ENCODE measurements at places on chromosomes 4 and X. TPM values are rescaled to one million over a fixed set of nuclear protein-coding genes. Genes with fewer than 3 reads are reported as not detected.

DNA sequence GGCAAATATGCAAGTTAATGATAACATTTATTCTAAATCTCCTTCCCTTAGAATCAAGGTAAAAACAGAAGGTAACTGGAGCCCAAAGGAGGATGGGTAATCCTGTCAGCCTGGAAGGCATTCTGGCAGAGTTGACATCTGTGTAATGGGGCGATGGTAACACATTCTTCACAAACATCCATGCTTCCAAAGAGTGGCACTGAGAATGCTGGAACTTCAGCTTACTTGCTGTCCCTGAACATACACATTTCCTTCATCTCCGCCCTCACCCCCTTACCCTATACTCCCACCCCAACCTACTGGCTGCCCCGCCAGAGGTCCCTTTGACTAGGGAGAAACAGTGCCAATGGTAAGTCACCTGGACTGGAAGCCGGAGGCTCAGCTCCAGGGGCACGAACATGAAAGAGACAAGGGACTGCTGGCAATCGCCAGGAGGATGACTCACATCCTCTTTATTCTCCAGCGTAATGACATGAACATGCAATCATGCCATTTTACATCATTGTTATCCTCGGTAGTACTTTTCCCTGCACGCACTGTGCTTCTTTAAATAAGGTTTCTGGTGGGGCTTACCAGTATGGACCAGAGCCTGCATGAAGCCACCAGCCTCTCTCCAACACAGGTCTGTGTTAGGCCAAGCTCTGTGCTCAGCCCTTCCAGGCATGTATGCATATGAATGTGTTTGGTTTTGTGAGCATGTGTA, 694.2 kb upstream of the TENM3 start:
- ATAC-seq = peak; percentile 75

- peak; percentile 56 for ATAC-seq
Observed at GRCh38 chr4:3413675-3414420, 27.9 kb upstream of the HGFAC start.

- peak; percentile 36 for ATAC-seq
Observed at GRCh38 chr4:79413886-79414285, 5.9 kb upstream of the GK2 start.

- ATAC-seq = no peak
Observed at GRCh38 chr4:20512033-20512792, 188.0 kb upstream of the PACRGL start.

DNA sequence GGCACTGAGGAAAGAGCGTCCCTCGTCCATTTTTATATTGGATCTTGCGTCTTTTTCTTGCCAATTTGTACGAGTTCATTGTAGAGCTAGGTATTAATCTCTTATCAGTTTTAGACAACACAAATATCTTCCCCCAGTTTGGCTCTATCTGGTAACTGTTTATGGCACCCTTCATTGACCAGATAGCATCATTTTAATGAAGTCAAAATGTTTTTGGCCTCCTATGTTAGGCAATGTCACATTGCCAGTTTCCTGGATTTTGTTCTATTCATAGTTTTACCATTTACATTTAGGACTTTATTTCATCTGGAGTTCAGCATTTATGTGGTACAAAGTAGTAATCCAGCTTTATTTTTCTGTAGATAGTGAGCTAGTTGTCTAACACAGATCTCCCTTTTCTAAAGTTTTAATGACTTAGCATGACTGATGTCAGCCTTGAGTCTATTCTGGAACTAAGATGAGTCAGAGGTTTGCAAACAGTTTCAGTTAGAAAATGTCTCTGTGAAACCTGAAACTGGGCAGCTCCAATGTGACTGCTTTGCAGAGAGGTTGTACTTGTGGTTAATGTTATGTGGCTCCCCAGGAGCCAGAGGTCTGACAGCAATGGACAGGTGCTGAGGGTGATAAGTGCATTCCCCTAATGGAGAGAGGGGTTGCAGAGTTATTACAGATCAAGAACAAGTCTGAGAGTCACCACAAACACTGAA, 5.3 kb upstream of the STBD1 start:
- peak; percentile 66 for ATAC-seq

DNA sequence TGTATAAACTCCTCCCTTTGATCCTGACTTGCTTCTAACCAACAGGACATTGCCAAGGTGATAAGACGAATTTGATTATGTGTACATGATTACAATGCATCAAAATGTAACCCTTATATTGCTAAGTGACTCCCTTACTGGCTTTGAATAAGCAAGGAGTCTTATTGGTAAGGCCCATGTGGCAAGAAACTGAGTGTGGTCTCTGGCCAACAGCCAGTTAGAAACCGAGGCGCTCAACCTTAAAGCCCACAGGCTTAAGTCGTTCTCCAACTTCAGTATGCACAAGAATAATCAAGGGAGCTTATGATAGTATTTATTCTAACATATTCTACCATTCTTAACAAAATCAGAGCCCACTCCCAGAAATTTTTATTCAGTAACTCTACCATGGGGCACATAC, 374.2 kb upstream of the F9 start:
- no peak for ATAC-seq

Gene CLCN4
- total RNA-seq = 1.9 TPM

GRCh38 chr4:14582677-14583076, 419.6 kb upstream of the CPEB2 start:
- no peak for ATAC-seq

Data from motor neuron (in vitro differentiated cells).